ENCODE measurements at places on chromosomes 1 and 21.

DNA sequence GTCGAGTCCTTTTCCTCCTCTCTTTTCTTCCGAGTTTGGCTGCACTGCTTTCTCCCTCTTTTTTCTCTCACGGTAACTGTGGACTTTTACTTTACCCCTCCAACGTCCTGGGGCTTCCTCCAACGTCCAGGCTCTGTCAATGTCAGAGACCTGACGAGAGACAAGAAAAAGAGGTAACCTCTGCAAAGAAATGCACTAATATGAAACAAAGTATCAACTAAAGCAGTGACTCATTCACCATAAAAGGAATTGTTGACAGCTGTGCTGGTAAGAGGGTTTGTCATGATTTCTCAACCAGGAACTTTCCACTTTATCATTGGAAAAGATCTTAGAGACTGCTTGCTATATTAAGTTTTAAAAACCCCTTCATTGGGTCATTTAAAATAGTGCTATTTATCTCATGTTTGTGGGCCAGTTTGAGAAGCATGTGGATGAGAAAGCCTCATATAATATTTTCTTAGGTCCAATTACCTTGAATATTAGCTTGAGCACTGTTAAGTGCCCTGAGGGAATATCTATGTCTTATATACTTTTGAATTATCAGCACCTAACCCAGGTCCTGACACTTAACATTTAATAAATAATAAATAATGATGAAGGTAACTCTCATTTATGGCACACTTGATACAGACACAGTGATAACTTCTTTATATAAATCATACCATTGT is at the start of gene GBP2:
Gene GBP2, minus strand, starts transcription at position 202 of the 668 bp plus-strand sequence. CDS start 4,148 bp downstream, outside the sequence.
- DNase-seq = no peak

DNA sequence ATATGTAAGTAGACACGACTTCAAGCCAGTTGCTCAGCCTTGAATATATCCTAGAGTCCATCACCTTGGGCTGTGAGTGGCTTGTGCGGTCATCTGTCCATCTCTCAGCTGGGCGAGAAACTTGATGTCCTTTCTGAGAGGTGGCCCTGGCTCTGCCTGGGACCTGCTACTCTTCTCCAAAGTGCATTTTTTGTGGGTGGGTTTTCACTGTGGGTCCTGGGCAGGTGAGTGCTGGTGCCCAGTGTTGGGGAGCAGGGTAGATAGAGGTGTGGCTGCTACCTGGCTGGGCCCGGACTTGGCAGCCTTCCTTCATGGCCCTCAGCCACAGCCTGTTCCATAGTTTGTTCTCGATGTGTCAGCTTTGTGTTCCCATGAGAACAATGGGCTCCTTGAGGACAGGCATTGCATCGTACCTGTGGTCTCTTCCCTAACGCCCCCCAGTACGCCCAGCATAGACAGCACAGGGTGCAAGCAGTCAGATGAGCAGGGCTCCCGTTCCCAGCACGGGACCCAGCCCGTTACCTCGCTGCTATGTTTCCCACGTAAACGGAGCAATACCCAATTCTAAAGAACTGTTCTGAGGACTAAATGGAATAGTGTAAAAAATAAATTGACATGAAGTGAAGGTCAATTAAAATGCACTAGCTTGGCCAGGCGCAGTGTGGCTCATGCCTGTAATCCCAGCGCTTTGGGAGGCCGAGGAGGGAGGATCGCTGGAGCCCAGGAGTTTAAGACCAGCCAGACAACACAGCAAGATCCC is 877 bp upstream of the SLX9 start:
- no peak for DNase-seq

DNA sequence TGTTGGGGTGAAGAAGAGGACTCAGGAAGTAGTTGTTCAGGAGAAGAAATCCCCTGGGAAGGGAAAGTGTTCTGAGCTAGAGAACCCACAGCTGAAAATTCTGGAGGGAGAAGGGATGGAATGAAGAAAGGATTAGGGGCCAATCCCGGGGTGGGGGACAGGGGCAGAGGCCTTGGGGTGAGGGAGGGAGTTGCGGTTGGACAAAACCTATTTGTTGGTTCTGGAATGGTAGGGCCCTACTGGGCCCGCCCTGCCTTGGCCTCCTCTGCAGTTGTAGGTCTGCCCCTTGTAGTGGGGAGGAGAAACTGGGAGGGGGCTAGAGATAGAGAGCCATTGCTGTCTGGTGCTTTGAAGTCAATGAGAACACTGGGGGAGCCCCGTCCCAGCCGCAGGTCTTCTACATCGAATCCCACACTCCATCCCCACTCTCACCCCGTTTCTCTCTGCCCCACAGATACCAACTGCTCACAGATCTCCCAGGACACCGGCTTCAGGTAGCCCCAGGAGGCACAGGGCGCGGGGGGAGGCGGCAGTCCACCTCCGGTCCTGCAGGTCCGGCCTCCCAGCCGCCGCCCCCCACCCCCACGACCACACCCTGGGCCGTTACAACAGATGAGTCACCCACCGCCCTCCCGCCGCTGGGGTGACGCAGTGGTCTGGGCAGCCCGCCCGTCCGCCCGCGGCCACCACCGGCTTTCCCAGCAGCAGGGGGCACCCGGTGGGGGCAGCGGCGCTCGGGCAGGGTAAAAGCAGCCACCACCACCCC is 1.1 kb downstream of the TAGLN2 start:
- peak; percentile 66 for DNase-seq

- DNase-seq = no peak
Observed at GRCh38 chr1:238558156-238558555, 667.4 kb upstream of the ZP4 start.

DNA sequence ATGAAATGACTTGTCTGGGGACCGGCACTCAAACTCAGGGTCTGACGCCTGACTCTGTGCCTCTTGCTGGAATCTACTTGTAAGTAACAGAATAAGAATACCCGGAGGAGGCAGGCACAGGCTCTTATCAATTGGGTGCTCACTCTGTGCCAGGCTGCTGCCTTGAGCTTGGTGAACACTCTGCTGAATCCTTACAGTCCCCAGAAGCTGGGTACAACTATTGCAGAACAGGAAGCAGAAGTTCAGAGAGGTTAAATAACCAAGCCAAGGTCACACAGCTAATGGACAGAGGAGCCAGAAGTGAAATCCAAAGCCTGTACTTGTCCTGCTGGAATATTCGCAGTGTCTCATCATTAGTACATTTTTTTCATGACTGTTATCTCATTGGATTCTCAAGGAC is 86.0 kb downstream of the EPHB2 start:
- DNase-seq = no peak

- no peak for DNase-seq
Observed at GRCh38 chr1:175864625-175865024, 121.2 kb upstream of the TNR start.

DNA sequence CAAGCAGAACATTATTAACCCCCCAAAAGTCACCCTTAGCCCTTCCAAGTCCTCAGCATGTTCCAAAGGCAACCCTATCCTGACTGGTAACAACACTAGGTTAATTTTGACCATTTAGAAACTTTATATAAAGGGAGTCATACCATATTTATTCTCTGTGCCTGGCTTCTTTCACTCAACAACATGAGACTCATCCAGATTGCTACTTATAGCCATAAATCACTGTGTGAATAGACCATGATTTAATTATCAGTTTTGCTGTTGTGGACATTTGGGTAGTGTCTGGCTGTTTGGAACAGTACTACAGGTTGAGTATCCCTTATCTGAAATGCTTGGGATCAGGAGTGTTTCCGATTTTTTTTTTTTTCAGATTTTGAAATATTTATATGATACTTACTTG is 252.1 kb downstream of the DISC1 start:
- DNase-seq = no peak

GRCh38 chr1:53016705-53017104 is 45.3 kb upstream of the PODN start:
- no peak for DNase-seq

- no peak for DNase-seq
Observed at GRCh38 chr1:94324178-94324544, 86.8 kb upstream of the ARHGAP29 start.

DNA sequence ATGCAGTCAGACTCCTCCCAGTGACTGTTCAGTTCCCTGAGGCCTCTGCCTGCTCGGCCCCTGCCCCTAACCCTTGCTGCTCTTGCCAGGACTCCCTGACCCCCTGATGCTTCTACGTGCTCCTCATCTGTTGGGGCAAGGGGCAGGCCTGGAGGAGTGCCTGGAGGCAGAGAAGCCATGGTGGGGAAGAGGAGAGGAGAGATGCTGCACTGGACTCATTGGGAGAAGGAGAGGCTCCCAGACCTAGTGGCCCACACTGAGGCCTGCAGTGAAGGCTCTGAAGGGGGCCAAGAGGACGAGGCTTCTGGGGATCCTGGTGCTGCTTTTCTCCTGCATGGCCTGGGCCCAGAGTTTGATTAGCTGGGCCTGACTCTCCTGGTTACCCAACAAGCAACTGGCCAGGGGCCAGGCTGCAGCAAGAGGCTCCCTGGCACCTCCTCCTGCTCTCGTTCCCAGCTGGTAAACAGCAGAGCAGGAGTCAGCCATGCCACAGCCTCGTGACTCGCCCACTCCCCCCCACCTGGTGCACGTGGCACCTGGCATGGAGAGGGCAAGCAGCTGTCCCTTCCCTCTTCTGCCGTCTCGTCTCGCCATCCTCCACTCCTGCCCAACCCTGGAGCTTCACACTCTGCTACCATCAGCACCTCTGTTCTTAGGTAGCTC is 847 bp upstream of the RORC start:
- no peak for DNase-seq

GRCh38 chr1:42003433-42003832 is 84.7 kb upstream of the HIVEP3 start:
- DNase-seq = no peak

DNA sequence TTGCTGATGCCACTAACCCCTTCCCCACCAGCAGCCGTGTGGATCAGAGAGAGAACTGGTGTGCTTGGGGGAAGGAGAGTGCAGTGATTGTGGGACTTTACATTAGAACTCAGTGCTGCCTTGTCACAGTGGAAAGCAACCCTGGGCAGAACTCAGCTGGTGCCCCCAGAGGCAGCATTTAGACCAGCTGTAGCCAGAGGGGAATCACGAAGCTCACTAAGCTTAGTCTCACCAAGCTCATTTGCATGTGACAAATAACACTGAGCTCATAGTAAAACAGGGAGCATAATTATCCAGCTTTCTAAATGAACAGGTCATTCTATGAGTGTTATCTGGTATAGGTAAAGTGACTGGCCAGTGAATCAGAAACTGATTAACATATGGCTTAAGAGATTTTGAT is 9.8 kb upstream of the SMAP2 start:
- no peak for DNase-seq

DNA sequence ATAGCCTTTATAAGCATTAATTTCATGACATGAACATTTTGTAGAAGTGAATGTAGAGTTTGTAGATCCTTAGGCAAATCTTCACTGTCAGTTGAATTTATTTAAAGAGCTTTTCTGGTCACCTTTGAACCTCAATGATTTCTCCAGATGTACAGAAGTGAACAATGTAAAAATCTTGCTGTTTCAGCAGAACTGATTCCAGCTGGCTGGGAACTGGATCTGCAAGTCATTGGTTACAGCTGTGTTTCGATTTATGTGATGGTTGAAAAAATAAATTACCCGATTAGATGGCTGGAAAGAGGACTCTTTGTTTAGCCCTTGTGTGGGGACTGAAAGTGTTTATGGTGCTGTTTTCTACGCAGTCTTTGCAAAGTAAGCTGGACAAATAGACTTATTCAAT is 849.8 kb downstream of the USP25 start:
- no peak for DNase-seq

DNA sequence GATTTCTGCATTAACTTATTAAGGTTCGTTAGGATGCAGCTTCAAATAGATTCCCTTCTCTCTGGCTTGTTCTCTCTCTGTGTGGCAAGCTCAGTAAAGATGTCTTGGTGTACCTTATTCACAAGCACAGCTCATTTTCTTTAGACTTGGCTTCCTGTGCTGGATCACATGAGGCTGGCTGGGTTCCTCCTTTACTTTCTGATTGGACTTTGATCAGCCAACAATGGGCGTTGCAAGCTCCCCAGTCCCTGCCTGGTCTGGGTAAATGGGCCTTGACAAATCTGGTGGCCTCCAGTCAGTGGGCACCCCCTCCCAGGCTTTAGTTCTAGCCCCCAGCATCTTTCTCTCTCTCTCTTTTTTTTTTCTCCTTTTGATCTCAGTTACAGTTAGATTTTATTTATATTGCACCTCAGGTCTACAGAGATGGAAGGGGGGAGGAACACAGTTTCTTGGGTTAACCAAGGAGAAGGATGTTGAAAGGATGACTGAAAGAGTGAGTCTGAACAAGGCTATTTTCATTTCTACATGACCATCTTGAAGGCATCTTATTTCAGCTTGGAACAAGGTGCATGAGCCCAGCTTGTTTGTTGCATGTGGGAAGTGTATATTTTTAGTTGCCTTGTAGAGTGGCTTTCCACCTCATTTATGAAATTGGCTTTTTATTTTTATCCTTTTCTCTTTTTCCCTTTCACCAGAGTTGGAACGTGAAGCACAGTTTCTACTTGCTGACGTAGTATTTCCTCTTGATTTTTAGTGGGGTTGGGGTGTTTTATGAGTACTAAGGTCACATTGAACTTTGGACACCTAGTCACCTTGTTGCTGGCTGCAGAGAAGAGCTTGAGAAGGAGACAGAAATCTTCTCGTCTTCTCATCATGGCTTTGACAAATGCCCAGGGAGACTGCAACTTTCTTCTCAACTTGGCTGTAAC is 77.1 kb downstream of the PBX1 start:
- DNase-seq = no peak

DNA sequence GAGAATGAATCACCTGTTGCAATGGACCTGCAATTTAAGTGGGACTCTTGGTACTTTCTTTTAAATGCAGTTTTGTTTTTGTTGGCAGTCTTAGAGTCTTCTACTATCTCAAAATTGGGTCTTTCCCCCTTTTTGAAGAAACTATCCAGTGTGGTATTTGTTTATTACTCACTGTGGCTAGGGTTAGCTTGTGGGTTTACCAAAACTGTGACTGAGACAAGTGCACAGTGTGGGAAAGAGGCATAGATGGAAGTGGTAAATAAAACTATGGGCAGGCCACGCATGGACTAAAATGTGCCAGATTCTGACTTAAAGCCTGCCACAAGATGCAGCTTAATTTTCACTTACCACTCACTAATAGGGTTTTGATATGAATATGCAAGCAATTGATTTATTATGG is 1441.7 kb downstream of the PLA2G4A start:
- no peak for DNase-seq

DNA sequence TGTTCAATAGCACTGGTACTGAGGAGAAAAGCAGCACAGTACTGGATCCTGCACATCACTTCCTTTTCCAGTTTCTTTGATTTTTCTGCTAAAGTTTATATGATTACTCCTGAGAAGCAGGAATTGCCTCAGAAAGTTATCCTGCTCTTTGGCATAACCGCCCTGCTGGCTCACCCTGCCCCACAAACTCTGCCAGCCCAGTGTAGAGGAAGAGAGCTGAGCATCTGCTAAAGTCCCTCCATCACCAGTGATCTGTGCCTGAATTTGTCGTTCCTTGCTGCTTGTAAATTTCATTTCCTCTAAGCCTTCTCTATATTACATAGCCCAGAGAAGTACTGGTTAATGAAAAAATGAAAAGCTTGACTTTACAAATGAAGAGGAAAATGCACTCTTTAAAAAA is 87.0 kb upstream of the C1orf21 start:
- DNase-seq = no peak

- no peak for DNase-seq
Observed at GRCh38 chr1:234515411-234515810, 36.4 kb upstream of the TARBP1 start.

Data from activated T-cell treated with anti-CD3 and anti-CD28 coated beads for 48 hours (primary cell).